KBM-7 (cell line): ENCODE measurements at places on chromosomes 16 and 17.

- DNase-seq: peak; percentile 15
These were observed 477.1 kb downstream of the TOX3 start for GRCh38 chr16:52069866-52070265.

GRCh38 chr17:59874376-59874775 lies 18.4 kb downstream of the TUBD1 start:
- DNase-seq: no peak

- DNase-seq: no peak
These were observed 4.9 kb upstream of the PGAP6 start for GRCh38 chr16:386641-387156.

DNA sequence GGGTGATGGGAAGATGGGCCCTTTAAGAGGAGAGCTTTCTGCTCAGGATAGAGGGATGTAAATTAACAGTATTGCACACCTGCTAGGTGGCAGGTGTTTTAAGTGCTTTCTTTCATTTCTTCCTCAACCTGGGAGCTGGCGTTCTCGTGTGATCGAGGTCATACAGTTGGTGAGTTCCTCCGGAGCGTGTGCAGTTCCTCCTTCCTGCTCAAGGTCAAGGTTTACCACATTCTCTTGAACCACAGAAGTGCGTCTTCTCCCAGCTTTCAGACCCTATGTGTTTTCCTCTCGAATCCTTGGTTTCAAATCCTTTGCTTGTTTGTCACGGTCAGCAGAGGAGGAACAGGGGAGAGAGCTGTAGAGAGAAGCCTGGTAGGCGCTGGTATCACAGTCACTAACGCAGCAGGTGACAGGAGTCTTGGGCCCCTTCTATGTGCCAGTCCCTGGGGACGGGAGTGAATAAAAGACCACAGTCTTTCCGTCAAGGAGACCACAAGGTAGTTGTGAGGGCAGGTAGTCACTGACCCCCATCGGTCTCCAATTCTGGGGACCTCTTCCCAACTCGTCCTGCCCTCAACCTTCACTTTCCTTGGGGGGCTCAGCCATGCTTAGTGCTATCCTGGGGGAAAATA lies 791 bp downstream of the DNAI2 start:
- peak; percentile 45 for DNase-seq

- DNase-seq: no peak
These were observed 1139.8 kb downstream of the CDH11 start for GRCh38 chr16:63982110-63982509.

GRCh38 chr17:2215616-2216364 lies 87.8 kb downstream of the SMG6 start:
- no peak for DNase-seq
